Posterior cingulate gyrus (tissue), 11 donors: ENCODE measurements at places on chromosomes 7 and 10.

DNA sequence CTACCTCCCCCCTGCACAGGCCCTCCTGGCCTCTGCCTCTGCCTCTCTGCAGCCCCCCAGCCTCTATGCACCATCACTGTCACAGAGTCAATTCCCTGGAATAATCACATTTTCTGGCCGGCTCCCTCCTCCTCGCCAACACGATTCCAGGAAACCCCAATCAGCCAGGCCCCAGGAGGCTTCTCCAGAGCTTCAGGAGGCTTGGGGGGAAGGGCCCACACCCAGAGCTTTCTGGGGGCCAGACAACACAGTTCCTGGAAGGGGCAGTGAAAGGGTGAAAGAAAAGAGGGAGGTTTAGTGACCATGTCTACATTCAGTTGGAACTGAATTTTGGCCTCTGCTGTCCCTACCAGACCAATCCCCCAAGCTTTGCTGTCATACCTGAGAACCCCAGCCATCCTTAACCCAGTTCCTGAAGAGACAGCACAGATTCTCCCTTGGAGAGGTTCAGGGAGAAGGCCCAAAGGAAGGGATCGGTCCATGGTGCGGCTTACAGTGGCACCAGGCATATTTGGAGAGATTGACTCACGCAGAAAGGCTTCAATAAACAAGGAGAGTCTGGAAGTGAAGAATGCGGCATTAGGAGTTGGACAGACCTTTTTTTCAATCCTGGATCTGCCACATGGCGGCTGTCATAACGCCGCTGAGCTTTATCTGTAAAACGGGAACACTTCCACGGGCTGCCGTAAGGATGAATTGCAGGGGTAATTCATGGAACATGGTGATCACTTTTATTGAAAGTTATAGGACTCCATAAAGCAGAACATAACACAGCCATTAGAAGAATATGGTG lies 89.0 kb downstream of the NEURL1 start:
- no peak for DNase-seq

DNA sequence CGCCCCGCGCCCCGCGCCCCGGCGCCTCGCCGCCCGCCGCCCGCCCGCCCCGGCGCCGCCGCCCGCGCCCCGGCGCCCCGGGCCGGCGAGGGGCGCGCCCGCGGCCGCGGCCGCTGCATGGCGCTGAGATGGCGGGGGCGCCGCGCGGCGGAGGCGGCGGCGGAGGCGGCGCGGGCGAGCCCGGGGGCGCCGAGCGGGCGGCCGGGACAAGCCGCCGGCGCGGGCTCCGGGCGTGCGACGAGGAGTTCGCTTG lies 174 bp downstream of the ADCY1 start:
- no peak for DNase-seq

GRCh38 chr10:61779950-61780659 lies 117.4 kb downstream of the CABCOCO1 start:
- no peak for DNase-seq

DNA sequence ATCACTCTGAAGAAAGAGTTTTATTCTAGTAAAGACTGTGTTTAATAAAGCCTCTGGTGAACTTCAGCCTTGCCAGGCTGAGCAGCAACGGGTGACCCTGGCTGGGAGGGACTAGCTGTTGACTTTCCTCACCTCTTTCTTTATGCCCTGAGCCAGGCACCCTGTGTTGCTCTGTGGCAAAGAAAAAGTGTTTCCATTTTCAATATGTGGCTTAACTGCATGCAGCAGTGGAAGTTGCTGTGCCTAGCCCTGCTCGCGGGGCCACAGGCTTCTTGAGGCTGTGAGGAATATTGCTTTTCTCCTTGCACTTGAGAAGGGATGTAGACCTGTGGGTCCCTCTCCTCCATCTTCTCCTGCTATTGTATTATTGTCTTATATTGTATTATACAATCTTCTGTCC lies 67.0 kb downstream of the CXCL12 start:
- no peak for DNase-seq

GRCh38 chr7:111184987-111185386 lies 94.1 kb downstream of the LRRN3 start:
- DNase-seq = no peak
